ENCODE measurements at places on chromosomes 16 and 17.

DNA sequence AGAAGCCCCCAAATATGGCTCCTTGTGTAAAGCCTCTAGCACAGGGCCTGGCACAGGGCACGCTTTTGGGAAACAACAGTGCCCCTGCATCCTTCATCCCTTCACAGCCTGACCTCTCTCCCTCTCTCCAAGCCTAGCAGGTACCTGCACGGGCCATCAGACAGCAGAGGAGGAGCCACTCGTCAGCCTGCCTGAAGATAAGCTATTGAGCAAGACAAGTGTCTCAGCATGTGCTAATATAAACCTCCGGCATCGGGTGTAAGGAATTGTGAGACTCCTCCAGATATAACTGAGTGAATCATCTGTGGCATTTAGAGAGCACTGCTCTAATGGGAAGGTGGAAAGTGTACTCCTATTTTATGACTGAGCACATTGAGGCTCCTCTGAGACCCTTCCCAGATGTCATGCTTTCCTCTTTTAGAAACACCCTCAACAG is 38.3 kb downstream of the TBX4 start:
- DNase-seq = peak; percentile 70

DNA sequence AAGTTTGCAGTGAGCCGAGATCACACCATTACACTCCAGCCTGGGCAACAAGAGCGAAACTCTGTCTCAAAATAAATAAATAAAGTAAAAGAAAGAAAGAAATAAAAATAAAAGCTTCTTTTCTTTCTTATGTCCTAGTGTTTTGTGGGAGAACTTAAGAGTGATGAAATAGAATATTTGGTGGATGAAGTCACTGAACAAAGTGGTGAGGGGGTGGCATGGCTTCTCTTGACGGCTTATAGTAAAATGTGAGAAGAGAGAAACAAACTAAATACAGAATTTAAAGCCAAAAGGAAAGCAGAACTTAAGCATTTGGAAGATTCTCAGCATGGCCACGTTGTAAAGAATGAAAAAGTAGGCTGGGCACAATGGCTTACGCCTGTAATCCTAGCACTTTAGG is 15.3 kb downstream of the SGF29 start:
- DNase-seq = no peak

DNA sequence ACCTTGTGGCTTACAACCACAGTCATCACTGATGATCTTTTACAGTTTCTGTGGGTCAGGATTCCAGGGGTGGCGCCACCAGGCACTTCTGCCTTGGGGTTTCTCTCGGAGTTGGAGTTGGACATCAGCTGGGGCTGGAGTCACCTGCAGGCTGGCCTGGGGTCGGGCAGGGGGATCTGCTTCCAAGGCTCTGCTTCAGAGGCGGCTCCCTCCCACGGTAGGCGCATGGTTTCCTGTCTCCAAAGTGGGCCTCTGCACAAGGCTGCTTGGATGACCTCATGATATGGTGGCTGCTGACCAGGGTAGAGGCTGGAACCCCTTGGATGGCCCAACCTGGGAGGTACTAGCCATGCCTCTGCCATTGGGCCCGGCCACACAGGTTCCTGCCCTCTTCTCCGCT is 170.6 kb upstream of the CIBAR2 start:
- no peak for DNase-seq

- no peak for DNase-seq
Measured at GRCh38 chr17:40364121-40364861, at the start of gene GJD3. TSS of gene GJD3 (minus strand) at chr17:40364737. CDS start at chr17:40363815, 922 bp downstream.

DNA sequence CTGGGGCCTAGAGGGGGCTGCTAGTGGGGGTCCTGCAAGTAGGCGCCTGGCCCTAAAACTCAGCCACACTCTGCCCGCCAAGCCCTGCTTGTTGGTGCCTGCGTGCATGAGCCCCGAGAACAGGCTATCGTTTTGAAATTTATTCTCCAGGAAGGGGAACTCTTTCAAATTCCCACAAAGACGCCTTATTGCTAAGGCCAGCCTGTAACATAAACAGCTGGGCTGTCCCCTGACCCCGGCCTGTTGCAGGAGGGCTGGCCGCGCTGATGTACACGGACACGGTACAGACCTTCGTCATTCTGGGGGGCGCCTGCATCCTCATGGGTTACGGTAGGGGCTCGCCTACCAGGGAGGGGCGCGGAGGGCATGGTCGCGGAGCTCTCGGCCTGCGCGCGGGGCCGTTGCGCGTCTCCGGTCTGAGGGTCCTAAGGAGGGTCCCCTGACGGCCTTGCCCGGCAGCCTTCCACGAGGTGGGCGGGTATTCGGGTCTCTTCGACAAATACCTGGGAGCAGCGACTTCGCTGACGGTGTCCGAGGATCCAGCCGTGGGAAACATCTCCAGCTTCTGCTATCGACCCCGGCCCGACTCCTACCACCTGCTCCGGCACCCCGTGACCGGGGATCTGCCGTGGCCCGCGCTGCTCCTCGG is 4.3 kb downstream of the SLC5A2 start:
- no peak for DNase-seq

DNA sequence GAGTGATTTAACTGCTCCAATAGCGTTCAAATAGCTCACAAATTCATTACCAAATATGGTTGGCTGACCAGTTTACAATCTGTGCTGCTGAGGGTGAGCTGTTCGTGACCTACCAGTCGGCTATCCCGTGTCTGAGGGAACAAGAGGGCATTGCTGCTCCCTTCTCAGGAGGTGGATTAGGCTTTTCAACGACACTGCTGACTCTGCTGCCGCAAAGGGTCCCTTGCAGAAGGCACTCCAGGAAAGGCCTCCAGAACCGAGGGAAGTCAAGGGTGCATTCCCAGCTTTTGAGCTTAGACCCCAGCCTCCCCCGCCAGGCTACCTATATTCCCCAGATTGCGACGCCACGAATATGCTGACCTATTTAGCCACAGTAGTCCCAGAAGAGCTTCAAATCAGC is 32.3 kb downstream of the GJC1 start:
- DNase-seq = no peak

- peak; percentile 25 for DNase-seq
Measured at GRCh38 chr17:29622337-29623282, at the start of gene CORO6. TSS of gene CORO6 (minus strand) at chr17:29622912. CDS start at chr17:29621421, 1,491 bp downstream.

DNA sequence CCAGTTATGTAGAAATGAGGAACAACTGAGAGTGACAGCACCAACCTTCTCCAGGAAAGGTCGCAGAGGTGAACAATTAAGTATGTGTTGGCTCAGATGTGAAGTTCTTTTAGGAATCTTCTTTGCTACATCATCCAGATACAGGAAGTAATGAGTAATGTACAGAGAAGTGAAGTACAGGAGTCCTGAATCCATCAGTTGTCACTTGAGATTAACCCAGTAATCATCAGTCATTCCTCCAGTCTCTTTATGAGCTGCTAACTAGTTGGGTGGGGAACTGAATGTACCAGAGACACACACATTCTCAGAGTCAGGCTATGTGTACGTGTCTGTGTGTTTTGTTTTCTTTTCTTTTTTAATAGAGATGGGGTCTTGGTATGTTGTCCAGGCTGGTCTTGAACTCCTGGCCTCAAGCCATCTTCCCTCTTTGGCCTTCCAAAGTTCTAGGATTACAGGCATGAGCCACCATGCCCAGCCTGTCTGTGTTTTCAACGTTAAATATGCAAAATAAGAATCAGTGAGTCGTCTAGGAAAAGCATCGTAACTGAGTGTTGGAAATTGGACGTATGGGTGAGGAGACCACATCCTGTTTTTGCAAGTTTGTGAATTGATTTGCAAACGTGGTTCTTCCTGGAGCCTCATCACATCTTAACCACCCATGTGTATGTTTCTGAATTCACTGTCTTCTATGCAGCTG is 19.9 kb downstream of the ZNF200 start:
- no peak for DNase-seq

GRCh38 chr17:38544839-38545209 is 60.9 kb downstream of the SRCIN1 start:
- DNase-seq = no peak

- peak; percentile 72 for DNase-seq
Measured at GRCh38 chr17:69763503-69763902, 311.5 kb upstream of the KCNJ16 start.

DNA sequence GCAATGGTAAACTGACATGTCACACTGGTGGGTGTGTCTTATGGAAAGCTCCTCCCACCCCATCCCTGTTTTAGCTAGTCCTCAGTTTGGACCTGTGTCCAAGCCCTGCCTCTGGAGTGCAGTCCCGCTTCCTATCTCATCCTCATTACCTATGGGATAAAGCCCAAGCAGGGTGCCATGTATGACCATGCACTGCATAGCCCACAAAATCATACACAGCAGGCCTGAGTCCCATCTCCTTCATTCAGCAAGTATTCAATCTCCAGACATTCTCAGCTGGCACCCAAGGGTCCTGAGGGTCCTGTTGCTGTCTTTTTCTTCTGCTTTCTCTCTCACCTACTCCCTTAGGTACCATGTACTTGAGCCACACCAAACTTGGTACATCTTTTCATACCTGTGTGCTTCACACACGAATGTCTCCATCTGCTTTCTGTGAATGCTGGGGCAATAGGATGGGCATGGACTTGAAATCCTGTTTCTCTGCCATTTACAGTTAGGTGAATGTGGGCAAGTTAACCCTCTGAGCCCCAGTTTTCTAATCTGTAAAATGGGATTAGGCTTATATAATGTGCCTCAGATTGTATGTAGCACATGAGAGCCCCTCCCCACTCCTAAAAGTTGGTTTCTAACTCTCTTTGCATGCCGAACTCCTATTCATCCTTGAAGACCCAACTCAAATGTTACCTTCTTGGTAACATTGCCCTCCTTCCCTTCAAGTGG is 28.5 kb downstream of the TNS4 start:
- DNase-seq = no peak

DNA sequence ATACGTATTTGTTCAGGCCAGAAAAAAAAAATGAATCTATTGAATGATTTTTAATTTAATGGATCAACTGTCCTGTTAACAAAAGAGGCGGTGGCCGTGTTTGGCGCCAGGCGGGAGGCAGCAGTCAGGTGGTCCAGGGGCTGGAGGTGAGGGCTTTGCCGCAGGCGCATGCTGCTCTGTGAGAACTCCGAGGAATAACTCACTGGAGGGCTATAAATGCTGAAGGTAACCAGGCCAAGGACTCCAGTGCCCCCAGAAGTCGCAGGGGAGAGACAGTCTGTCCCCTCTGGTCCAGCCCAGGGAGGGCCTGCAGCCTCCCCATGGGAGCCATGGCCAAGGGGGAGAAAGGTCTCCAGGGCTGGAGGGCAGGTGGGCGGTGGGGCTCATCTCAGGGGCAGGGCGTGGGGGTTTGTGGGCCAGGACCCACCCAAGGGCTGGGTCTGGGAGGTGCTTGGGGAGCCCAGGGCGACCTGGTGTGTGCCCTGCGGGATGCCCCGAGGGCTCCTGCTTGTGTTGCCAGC is 7.1 kb upstream of the BAHCC1 start:
- no peak for DNase-seq

DNA sequence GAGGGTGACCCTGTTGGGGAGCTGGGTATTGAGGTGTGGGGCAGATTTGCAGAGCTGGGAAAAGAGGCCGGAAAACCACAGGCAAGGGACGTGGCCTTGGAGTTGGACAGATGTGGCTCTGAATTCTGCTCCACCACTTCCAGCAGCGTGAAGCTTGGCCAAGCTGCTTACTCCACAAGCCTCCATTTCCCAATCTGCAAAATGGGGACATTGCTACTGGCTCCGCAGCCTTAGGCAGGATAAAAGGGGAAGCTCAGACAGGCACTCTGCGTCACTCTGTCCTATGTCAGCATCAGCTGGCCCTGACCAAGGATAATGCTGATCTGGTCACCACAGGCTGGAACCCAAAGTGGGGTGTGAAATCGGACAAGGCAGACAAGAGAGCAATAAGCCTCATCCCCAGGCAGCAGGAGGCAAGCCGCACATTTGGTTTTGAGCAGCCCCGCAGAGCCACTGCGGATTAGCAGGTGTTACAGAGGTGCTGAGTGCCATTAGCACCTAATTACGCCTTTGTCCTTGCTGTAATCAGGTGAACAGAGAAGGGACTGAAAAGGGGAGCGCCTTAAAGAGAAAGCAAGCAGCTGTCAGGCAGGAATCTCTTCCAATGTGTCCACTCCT is 54.8 kb downstream of the SDK2 start:
- DNase-seq = no peak

DNA sequence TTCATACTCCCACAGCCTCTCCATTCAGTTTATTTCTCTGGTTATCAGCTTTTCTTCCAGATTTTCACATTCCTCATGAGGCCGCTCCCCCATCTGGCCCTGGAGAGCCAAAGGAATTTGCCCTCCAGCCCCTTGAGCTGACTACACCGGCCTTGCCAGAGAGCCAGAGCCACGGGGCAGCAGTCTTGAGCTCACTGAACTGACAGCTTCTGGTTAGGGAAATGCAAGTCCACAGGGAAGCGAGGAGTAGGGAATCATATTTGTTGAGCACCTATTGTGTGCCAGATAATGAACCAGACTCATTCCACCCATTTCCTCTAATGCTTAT is 102.4 kb downstream of the ABCC12 start:
- DNase-seq = no peak

DNA sequence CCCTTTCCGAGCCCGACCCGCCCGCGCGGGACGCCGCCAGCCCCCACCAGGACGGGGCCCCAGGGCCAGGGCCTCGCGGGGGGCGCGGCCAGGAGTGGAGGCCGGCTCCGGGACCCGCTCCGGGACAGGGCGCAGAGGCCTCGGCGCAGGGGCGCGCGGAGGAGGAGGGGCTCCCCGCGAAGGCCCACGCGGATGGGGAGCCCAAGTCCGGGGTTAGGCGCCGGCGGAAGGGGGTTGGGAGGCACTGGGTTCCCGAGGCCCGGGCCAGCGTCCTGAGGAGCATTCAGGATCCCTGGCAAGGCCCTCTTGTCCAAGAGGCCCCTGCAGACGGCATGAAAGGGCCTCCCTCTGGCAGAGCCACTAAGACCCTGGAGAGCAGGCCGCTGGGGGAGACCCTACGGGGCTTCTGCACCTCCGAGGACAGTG is 57.8 kb upstream of the CIBAR2 start:
- no peak for DNase-seq

DNA sequence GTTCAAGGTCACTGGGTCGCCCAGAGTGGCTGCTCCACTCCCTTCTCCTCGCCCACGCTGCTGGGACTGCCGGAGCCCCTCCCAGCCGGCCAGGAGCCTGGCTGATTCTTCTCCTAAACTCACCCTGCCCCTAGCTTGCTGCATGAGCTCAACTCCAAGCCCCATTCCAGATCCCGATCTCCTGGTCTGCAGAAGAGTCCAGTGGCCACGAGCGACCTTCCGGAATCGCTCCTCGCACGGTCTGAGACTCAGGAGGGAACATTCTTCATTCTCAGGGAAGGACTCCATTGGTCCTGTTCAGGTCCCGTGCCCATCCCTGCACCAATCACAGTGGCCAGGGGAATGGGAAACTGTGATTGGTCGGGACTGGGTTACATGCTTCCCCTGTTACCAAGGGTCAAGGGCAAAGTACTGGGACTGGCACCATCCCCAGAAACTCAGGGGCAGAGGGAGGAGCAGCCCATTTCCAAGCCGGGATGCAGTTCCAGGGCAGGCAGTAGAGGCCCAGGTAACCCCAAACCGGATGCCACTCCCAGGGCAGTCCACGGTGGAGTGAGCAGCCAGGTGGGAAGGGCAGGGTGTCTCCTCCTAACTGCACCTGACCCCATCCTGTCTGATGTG is 24.5 kb upstream of the CIBAR2 start:
- DNase-seq = no peak

Data from NCI-H460 (cell line).